ENCODE measurements at places on chromosomes 3 and 15.

- DNase-seq: no peak
Measured at GRCh38 chr3:72475258-72476138, 372.7 kb downstream of the SHQ1 start.

DNA sequence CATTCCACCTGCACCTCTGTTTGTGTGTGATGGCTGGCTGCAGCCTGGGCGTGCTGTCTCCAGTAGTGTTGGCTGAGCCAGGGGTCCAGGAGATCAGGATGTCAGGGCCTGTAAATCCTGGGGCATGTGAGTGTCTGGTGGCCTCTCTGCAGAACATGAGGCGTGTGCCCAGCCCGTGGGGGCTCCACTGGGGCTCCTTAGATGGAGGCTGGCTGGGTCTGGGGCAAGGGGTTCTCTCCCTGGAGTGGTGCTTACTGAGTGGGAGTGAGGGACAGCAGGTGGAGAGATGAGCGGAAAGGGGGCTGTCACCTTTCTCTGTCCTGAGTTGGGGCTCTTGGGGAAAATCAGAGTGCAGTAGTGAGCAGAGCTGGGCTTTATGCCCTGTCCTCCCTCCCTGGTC lies 152.2 kb downstream of the CHDH start:
- no peak for DNase-seq

DNA sequence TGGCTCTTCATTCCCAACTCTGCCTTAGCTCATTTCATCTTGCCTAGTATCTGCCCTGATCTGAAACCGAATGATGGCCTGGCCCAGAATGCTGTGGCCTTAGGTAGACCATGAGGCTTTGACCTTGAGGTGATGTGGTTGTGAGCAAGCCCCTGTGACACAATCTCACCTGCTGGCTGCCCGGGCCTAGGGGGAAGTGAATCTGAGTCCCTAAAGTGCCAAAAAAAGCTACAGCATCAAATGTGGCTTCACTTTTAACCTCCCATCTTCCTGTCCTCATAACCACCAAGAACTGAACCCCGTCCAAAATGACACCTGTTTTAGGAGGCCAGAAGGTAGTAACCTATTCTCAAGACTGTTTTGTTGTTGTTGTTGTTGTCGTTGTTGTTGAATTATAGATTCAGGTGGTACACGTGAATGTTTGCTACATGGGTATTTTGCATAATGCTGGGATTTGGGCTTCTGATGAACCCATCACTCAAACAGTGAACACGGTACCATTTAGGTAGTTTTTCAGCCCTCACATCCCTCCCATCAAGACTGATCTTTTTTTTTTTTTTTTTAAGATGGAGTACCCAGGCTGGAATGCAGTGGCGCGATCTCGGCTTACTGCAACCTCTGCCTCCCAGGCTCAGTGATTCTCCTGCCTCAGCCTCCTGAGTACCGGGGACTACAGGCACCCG lies 54.6 kb downstream of the MCCC1 start:
- DNase-seq: no peak

DNA sequence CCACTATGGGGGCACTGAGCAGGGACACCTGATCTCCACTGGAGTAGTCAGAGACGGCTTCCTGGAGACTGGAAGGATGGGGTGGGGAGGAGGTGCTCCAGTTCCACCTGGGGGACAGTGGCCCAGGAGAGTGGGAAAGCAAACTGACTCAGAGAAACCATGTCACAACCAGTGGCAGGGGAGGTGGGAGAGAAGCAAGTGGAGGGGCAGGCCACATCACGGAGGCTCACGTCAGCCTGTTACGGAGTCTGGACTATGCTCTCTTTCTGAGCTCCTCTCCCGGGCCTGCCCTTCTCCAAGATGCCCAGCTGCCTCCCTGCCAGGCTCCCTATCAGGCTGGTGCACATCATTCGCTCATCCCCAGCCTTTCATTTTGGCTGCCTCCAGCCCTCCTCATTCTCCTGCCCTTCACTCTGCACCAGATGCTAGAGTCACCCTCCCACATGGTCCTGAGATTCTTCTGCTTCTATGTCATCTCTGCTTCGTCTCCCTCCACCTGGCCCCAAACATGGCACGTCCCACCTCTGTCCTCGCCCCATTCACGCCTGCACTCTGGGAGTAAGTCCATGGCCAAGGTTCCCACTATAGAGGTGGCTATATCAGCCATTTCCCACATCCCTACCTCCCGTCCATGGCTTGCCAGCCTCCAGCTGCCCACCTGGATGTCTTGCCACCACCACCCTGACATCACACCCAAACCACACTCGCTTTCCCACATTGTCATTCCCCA lies 100.3 kb downstream of the ADCY5 start:
- no peak for DNase-seq

GRCh38 chr3:69164296-69164695 lies 41.9 kb upstream of the LMOD3 start:
- no peak for DNase-seq

DNA sequence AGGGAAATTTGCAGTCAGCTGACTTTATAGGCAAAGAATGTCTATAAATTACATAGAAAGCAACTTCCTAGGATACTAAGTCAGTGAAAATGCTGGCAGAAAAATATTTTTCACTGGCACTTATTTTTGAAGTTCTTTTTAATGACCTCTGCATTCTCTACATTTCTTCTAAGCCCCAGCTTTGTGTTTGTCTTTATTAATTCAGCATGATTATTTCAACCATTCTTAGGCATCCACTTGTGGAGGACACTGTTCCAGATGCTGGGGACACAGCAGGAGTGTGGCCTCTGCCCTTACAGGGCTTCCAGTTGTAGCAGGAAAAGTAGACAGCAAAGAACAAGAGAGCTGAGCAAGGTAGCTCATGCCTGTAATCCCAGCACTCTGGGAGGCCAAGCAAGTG lies 15.0 kb downstream of the LRRK1 start:
- DNase-seq: no peak

GRCh38 chr15:92077353-92078085 lies 224.0 kb downstream of the SLCO3A1 start:
- DNase-seq: peak; percentile 70

GRCh38 chr3:53570709-53571108 lies 76.3 kb downstream of the CACNA1D start:
- DNase-seq: no peak

- no peak for DNase-seq
Measured at GRCh38 chr3:130425484-130425883, 80.0 kb downstream of the COL6A5 start.

DNA sequence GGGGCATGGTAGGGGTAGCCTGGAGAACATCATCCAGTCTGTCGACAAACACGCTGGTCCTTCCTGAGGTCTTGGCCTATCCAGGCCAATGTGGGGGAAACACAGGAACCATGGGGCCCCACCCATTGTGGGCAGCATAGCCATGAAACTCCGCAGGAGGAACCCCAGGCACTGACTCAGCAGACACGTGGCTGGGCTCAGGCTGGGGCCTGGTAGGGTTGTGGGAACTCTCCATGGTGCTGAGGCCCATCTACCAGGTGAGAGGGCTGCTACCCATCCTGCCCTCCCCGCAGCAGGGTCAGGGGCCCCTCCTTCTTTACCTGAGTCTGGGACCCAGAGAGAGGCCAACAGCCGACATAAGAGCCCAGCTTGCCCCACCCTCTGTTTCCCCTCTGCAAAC lies 22.6 kb upstream of the CACNA2D2 start:
- DNase-seq: peak; percentile 40
